ENCODE measurements at places on chromosomes 6 and 20. TPM values are rescaled to one million over a fixed set of nuclear protein-coding genes. Genes with fewer than 3 reads are reported as not detected.

CRISP1 gene
- not detected for total RNA-seq

ZSCAN31 gene
- 14.1 TPM for total RNA-seq

ATXN1 gene
- 42.9 TPM for total RNA-seq

DNA sequence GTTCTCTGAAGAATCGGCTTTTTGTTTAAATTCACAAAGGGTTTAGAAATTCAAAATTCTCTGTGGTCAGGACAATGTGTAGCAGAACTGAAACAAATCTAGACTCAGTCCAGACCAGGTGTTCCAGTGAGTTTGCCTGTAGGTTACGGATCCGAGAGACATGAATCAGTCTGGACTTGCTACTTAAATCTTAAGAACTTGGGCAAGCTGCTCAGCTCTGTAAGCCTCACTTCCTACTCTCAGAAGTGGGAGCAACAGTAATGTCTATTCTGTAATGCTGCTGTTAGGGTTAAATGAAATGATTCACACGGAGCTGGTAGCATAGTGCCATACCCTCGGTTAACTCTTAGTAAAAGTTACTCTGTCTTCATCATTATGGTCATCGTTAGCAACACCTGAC is 37.7 kb downstream of the HECA start:
- DNase-seq = no peak

DNA sequence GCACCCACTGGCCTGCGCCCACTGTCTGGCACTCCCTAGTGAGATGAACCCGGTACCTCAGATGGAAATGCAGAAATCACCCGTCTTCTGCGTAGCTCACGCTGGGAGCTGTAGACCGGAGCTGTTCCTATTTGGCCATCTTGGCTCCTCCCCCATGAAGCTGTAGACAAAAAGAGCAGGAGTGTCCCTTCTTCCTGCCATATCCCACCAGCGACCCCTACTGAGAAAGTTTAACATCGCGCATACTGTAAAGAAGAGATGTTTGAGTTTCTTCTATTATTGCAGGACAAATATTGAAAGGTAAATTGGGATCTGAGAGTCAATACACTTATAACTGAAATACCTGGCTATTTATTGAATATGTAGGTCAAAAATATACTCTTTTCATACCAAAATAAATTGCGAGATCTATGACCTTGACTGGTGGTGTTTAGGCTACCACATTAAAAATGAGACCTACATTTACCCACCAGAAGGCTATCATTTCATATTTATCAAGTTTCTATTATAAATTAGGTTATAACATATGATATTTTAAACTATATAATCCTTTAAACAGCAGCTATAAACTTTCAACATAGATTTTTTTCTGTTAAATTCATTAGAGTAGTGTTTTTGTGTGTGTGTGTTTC is 586.3 kb downstream of the HTR1B start:
- no peak for DNase-seq

- DNase-seq = no peak
These were observed 82.0 kb downstream of the EZR start for GRCh38 chr6:158737082-158737709.

- no peak for DNase-seq
These were observed 100.4 kb downstream of the BMP5 start for GRCh38 chr6:55775029-55775318.

DNA sequence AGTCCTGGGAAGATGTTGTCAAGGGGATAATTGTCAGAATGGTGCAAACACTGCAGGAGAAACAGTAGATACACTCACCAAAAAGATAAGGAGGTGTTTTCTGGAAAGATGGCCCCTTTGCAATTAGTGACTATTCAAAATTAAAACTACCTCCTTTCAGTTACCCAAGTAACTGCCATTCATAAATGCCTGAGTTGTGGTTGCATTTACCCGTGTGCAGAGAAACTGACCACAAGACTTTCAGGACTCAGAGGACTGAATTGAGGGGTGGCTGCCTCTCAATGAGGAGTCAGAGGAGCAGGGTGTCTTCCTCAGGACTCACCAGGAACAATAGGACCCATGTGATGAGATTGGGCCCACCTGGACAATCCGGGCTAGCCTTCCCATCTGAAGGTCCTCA is 39.0 kb downstream of the GCM1 start:
- no peak for DNase-seq

GRCh38 chr6:96911171-96911570 is 13.4 kb upstream of the KLHL32 start:
- DNase-seq = no peak

Data from gastrocnemius medialis (tissue), 4 donors.